ENCODE measurements at places on chromosomes 4 and X. TPM values are rescaled to one million over a fixed set of nuclear protein-coding genes. Genes with fewer than 3 reads are reported as not detected.

DNA sequence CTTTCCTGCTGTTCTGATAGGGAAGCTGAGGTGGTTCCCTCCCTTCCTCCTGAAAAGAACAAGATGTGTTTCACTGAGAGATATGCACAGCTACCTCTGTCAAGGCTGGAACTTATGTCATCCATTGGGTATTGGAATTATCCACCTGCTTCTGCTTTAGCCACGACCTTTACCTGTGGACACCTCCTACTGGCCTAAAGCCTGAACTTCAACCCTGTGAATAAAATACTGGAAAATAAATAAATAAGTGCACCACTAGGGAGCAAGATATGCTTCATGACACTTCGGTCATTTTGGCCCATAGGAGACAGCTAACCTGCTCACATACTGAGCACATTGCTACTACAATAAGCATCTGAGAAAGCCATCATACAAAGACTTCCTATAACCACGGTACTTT lies 419.9 kb upstream of the NWD2 start:
- DNase-seq, result no peak

DNA sequence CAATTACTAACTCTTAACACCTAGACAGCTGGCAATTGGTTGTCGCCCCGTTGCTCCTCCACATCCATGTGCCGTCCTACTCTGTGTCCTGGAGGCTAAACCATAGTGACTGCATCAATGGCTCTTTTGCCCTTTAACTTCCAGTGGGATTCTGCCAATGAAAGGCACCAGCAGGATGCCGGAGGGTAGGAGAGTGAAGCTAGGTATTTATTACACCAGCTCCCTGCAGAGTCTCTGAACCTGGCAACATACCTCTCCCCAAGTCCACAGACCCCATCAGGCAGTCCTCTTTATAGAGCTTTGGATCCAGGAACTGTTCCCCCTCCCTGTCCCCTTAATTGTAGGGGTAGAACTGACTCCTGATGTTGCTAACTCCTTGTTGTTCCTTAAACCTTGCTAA lies 426.8 kb downstream of the HNRNPD start:
- DNase-seq, result no peak

DNA sequence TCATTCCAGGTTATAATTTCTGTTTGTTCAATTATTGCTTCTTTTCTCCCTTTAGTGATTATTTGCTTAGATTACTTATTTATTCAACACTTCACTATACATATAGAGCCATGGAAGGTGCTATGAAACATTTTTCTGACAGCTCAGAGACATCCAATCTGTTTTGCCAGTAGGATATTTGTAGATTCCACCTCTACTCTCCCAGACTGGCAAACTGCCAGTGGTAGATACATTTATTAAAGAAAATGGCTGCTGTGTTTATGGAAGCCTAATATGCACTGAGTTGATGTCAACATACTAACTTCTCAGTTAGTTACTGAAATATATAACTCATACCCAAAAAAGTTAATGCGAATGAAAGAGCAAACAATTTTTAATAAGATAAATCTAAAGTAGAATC lies 348.6 kb downstream of the TRAM1L1 start:
- DNase-seq, result no peak

GRCh38 chrX:12891171-12891570 lies 15.2 kb upstream of the TLR8 start:
- DNase-seq, result no peak

DNA sequence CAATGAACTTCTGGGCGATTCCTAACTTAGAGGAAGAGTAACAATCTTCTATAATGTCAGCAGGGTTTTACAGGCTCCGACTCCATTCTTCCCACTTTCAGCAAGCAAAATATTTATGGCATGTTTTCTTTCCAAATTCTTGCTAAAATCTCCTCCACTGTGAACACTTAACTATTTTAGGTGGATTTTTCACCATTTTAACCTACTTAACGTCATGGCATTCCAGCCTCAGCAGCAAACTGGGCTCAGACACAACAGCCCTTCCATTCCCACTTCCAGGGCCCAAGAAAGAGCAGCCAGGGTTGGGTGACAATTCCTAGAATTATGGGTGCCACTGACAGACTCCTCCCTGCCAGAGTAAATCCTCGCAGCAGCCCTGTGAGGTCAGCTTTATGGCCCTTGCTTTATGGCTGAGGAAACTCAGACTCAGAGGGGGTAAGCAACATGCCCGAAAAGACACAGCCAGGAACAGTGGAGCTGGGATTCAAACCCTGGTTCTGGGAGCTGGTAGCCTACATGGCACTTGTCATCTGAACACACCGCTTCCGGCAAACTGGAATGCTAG lies 112.8 kb upstream of the MAP3K15 start:
- no peak for DNase-seq

- DNase-seq, result no peak
Measured at GRCh38 chrX:3407121-3407520, 60.7 kb upstream of the MXRA5 start.

DNA sequence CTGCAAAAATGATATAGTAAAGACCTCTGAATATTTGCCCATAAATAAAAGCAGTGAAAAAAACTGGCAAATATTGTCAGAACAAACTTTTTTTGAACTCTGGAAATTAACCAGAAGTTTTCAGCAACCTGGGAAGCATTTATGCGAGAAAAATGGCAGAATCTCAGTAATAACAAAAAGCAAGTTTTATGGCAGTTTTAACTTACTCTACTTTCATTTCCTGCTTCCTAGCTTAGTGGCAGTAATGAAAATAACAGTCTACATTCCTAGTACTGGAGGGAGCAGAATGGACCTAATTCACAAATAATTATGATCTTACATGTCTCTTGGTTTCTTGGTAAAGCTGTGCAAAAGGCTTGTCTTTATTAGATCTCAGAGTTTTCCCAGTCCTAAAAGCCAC lies 460.1 kb downstream of the NAF1 start:
- no peak for DNase-seq

- no peak for DNase-seq
Measured at GRCh38 chrX:56314334-56314733, 82.2 kb downstream of the KLF8 start.

DNA sequence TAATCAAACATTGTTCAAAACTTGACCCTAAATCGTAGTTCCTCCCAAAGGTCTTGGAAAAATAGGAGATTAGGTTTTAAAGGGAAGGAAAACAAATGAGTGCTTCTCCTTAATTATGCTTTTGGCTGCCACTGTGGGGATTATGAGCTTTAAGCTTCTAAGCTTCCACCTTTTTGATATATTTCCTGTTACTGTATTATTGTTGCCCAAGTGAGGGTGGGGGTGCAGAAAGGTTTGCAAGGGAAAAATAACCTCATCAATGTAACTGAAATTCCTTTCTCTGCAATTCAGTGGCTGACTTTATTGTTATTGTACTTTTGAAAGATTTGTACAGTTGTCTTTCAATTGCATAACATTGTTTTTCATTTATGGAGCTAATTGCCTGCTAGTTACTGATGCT lies 285.1 kb downstream of the FRMPD4 start:
- no peak for DNase-seq

- no peak for DNase-seq
Measured at GRCh38 chr4:88017516-88018297, 10.3 kb downstream of the PKD2 start.

DNA sequence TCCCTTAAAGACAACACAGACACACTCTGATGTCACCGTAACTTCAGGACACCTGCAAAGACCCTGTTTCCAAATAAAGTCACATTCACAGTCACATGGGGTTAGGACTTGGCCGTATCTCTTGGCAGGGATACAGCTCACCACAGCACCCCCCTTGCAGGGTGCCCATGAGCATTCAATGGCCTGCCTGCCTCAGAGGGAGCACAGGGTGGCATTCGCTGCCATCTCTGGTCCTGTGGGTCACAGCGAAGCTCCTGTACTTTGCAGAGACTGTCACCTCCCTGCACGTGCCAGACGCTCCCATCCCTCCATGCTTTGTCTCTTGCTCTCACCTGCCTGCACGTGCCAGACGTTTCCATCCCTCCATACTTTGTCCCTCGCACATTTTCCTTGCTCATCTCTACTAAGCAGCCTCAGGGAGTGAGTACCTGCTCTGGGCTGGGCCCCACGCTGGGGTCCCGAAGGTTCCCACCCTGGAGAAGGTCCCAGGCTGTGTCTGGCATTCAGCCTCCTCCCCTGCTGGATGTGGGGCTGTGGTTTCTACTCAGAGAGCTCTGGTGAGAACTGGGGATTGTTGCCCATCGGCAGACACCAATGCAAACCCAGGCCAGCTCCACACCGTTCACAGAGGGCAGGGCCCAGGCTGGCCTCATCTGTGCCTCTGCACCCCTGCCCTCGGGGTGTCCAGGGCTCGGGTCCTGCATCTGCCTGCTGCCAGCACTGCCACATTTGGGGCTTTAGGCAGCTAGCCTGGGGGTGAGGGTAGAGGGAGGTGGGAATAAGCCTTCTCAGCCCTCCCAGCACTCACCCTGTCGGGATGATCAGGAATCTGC lies 15.8 kb downstream of the HTRA3 start:
- peak; percentile 28 for DNase-seq

The CSN1S1 gene
- not detected for total RNA-seq

Data from suprapubic skin (tissue), 4 donors.